ENCODE measurements at places on chromosomes 2 and 18.

GRCh38 chr2:42249887-42250286 is 80.7 kb downstream of the EML4 start:
- no peak for DNase-seq

DNA sequence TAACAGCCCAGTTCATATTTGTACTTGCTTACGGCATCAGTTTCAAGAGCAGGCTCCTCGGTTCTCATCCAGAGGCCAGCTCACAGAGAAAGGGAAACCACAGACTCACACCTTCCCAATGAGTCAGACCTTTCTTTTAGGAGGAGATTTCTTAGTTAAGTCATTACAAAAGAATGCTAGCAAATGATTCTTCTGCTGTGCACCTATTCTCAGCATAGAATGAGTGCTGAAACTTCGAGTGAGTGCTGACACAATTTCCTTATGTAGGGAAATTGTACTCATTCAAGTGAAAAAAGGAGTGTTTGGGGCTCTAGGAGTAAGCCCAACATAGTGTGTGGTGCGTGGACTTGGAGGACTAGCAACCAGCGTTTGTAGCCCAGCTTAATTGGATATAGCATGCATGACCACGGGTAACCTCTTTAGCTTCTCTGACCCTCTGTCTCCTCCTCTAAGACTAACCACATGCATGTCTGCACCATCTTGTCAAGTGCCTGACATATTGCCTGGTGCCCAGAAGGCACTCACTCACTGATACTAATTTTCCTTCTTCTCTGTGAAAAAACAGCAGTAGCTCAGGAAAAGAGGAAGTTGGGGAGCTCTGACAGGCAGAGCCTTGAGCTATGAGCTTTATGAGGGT is 87.0 kb downstream of the ALPK2 start:
- DNase-seq = no peak

DNA sequence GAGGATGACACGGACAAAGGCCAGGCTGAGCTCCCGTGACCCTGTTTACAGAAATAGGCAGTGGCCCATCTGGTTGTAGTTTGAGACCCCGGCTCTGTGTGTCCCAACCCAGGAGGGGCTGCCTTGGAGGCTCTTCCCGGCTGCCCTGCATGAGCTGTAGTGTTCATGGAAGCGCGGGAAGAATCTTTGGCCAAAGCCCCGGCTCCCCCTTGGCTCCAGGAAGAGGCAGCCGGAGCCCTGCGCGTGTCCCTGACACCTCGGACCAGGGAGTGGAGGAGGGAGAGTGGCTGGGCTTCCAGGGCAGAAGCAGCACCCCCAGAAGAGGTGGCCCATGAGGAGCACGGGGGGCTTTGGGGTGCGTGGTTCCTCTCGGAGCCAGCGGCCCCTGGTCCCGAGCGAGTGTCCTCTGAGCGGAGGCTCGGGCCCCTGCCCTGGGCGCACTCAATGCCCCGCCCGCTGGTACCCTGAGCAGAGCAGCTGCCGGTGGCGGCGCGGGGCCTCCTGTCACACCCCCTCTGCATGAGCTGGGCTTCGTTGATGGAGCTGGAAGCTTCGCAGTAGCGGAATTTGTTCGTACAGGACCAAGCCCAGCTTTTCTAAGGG is 21.7 kb downstream of the GPR35 start:
- no peak for DNase-seq

- DNase-seq = no peak
These were observed 49.9 kb downstream of the RAB31 start for GRCh38 chr18:9757827-9758621.

DNA sequence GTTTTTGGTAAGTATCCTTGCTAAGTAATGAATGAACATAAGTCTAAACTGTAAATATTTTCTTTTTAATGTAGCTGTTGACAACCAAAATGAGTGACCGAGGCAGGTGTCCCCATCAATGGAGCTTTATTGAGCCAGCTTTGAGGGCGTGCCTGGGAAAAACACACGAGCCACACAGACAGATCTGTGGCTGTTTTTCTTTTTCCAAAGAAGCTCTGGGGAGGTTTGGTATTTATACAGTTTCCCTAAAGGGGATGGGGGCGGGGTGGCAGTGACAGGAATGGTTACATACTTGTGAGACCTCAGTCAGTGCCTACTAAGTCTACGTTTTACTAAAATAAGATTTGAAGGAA is 11.2 kb downstream of the DBI start:
- DNase-seq = no peak

GRCh38 chr2:75025633-75026380 is 67.4 kb downstream of the POLE4 start:
- no peak for DNase-seq

DNA sequence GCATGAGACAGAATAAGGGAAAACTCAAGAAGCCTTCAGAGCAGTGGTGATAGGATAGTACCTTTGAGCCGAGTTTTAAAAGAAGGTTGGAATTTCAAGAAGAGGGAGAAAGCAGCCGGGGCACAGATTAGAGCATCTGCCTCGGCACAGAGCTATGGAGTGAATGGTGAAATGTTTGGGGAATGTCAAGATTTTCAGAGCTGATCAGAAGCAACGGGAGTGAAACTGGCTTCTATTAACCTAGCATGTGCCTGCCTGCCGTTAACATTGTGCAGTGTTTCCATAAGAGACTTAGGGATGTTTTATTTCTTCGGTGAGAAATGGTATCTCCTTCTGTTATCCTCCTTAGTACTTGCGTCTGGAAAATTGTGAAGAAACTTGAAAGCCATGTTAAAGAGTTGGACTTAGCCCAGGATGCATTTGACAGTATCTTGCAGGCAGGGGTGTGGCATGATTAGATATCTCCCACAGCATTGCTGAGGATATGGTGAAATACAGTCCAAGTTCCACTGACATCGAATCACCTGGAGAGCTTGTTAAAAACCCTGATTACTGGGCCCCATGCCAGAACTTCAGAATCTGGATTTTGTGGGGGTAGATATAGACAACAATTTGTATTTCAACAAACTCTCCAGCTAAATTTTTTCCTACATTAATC is 96.8 kb upstream of the PPP1CB start:
- no peak for DNase-seq

DNA sequence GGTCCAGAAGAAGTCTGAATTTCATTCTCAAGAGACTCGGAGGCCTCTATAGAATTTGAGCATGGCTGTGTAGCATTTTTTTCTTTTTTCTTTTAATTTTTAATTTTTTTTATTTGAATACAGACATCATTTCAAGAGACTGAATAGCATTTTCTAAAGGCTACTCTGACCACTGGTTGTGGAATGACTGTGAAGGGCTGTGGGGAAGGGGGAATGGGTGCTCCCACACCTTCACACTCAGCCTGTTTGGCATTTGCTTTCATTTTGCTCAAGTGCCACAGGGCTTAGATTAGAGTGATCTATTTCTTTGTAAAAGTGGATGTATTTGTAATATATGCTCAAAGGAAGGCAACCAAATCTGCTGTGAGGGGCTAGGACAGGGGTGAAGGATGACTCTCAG is 142.0 kb upstream of the SPOPL start:
- DNase-seq = no peak

- DNase-seq = no peak
These were observed 22.9 kb downstream of the MLPH start for GRCh38 chr2:237509905-237510304.

DNA sequence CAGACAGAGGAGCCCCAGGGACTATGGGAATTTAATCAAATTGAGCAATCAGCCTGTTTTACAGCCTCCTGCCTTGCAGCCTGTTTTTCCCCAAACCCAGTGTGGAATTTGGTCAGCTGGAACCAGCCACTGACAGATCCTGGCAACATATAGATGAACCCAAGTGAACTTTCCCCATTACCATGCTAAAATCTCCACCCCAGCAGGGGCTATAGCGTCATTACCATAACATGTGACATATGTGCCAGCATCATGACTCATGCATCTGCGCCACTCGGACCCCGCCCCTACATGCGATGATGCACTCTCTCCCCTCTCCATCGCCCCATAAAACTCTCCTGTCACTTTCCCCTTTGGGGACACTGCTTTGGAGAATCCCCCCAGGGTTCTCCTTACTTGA is 17.3 kb upstream of the FEZ2 start:
- no peak for DNase-seq

DNA sequence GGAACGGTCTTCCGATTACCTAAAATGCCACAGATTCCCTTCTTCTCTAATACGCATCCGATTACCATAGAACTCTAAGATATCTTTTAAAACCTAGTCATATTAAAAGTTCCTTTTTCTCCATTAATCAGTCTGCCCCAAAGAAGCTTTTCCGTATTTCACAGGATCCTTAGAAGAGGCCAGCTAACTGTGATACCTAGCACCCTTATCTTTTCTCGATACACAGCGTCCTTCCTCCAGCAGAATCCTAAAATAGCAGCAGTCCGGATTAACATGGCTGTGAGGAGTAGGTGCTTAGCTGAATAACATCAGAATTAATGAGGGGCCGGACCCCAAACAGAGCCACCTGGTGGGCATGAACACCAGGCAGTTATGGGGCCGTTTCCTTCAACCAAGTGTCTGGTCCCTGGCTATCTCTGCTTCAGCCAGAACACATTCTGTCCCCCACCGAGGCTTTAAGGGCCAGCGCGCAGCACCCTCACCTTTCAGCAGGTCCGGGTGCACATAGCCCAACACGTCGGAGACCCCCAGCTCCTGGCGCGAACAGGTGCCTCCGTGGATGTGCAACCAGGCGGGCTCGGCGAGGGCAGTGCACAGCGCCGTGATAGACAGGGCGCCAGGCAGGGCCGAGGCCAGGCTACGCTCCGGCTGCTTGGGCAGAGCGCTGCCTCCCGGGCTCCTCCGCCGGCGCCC is 995 bp downstream of the TMEM127 start:
- peak; percentile 8 for DNase-seq

- no peak for DNase-seq
These were observed 102.7 kb upstream of the ARHGAP15 start for GRCh38 chr2:143026411-143027054.

DNA sequence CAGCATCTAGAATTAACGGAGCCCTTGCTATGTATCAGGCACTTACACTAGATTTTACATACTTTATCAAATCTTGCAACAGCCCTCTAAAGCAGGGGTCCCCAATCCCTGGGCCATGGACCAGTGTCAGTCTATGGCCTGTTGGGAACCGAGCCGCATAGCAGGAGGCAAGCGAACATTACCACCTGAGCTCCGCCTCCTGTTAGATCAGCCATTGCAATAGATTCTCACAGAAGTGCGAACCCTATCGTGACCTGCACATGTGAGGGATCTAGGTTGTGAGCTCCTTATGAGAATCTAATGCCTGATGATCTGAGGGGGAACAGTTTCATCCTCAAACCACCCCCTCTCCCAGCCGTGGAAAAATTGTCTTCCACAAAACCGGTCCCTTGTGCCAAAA is 13.4 kb downstream of the DNAJB2 start:
- no peak for DNase-seq

GRCh38 chr18:67379981-67380380 is 136.5 kb downstream of the DSEL start:
- DNase-seq = no peak

- DNase-seq = no peak
These were observed 243.1 kb downstream of the ADCYAP1 start for GRCh38 chr18:1147730-1148129.

DNA sequence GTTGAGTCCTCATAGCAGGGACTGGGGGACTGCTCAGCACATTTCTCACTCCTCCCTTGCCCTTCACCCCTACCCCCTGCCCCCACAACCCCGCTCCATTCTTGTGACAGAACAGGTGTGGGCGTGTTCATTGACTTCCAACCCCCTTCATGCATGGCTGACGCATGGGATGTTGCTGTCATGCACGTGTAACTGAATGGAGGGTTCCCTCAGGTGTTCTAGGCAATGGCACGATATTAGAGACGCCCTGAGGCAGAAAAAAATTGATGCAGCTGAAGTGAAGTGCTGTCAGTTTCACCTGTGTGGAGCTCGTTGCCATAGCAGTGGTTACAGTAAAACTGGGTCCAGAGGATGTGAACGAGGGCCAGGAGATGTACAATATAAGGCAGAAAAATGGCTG is 6.5 kb upstream of the THOC1 start:
- DNase-seq = no peak

- DNase-seq = no peak
These were observed 239.4 kb upstream of the HDAC4 start for GRCh38 chr2:239640210-239640609.

- DNase-seq = no peak
These were observed 25.4 kb downstream of the GREB1L start for GRCh38 chr18:21267400-21267799.

- no peak for DNase-seq
These were observed 58.1 kb upstream of the PELI1 start for GRCh38 chr2:64202206-64202845.

DNA sequence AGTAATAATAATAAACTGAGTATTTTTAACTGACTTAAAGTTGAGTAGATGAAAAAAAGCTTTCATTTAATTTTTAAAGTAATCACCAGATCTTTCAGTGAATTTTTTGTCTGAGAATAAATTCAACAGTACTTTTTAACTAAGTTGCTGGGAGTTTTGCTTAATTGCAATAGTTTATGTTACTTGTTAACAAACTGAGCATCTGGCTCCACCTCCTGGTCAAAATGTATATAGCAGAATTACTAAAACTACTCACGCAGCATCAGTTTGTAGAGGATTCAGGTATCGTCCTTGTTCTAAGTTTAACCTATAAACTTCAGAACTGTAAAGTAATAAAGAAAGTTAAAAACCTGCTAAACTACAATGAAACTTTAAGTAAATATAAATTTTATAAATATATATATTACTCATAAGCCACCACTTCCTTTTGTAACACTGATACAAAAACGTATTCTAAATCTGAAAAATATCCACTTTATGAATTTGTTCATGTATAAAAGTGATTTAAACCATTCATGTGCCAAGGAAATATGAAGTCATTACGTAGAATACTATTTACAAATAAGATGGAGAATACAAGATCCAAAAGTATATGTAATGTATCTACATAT is 21.3 kb downstream of the NOL10 start:
- DNase-seq = peak; percentile 81

DNA sequence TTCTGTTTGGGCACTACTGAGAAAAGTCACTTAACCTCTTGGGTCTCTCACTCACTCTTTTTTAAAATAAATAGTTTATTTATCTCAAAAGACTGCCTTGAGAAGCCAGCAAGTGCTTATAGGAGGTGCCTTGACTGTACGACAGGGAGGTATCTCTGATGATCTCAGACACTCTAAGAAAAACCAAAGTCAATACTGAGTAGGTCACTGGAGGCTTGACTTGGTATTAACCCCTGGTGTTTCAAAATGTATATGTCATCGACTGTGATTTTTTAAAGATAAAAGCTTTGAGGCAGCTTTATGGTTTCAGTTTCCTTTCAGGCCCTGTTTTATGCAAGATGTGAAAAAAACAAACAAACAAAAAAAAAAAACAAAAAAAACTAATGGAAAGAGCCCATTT is 33.7 kb downstream of the MREG start:
- DNase-seq = no peak

All from NCI-H1694 treated with DMSO at 0.1 percent for 48 hours (cell line).